ENCODE measurements at places on chromosomes 7 and 10. TPM values are rescaled to one million over a fixed set of nuclear protein-coding genes. Genes with fewer than 3 reads are reported as not detected.

DNA sequence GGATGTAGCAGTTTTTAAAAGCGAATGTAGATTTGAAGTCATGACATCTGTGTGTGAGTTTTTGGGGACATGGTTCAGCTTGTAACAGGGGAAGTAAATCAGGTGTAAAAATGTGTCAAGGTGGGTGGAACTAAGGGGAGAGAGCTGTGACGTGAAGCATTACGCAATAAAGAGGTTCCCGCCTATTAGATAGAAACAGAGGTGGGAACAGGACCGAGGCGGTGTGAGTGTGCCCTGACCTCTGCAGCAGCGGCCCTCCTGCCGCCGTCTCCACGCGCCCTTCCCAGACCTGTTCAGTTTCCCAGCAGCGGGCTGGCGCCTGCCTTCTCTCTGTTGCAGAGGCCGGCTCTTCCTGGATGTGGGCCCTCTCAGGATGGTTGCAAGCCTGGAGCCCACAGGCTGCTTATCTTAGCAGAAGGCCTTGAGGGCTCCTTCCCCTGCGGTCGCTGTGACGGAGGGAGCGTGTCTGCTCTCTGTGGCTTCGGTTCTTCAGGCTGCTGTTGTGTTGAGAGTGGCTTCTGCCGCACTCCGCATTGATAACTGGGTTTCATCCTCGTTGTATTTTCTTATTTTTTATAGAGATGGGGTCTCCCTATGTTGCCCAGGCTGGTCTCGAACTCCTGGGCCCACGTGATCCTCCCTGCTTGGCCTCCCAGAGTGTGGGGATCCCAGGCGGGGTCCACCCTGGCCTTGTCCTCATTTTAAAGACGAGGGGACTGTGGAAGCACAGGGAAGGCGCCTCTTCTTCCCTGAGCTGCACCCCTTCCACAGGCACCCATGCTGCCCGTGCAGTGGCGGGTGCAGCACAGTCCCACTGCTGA lies 65.0 kb downstream of the DNAJB6 start:
- no peak for DNase-seq

DNA sequence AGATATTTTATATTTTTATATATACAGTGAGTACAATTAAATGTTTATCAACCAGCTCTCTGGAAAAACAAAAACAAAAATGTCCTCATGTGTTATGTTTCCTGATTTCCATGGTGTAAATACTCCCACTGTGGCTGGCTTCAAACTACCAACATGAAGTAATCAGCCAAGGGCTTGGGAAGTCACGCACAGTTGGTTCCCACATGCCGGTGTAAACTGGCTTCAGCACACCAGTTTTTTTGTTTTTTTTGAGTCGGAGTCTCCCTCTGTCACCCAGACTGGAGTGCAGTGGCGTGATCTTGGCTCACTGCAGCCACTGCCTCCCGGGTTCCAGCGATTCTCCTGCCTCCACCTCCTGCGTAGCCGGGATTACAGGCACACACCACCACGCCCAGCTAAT lies 11.8 kb downstream of the OSBPL3 start:
- DNase-seq: no peak

DNA sequence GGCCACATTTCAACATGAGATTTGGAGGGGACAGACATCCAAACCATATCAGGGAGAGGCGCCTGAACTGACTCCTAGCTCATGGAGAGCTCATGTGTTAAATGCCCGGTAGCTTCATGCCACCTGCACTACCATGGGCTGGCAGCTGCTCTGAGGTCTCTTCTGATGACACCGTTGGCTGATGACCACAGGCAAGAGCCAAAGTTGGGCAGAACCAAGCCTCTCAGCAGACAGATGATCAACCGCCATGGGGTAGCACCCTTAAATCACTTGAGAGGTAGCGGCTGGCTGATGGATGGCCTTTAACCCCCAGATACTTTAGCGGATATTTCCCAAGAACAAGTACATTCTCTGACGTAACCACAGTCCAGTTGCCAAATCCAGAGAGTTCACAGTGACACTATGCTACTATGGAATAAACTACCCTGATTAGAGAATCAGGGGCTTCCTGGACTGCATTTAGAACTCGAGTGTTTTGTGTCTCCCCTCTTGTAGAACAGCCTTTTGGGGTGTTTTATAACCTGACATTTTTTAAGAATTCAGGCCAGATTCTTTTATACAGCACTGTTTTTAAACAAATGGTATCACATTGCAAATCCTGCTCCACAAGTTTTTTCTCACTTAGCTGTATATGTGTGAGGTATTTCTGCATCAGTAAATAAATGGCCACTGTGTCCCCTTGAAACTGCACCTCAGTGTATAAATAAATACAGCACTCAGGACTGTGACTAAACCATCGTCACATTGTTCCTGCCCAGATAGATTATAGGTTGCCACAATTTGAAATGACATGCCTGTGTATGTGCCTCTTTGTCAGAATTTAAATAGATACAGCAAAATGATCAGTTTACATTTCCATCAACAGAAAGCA lies 30.8 kb upstream of the DRGX start:
- no peak for DNase-seq

The FLNC gene
- 0.05 TPM for total RNA-seq

- no peak for DNase-seq
These were observed 29.7 kb downstream of the STOX1 start for GRCh38 chr10:68857005-68857404.

The RASSF4 gene
- 116 TPM for total RNA-seq

DNA sequence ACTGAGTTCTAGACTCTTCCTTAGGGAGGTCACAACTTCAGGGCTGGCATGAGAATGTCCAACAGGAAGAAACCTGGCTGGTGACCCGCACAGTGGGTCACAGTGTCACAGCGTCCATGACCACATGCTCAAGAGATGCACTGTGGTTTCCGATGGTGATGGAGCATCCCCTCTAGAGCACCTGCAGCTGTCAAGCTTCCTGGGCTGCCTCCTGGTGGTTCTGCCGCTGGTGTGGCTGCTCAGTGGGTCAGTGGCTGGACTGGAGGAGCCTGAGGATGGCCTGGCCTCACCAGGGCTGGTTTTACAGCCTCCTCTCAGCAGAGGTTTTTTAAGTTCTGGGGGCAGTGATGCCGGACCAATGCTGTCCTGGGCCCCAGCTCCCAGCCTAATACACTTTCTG lies 149.3 kb downstream of the SH3PXD2A start:
- DNase-seq: no peak

The SPDYE9 gene
- total RNA-seq: not detected

GRCh38 chr7:125055376-125055775 lies 125.8 kb upstream of the POT1 start:
- no peak for DNase-seq

The RGR gene
- not detected for total RNA-seq

The GPR158 gene
- total RNA-seq: not detected
